Right forelimb (tissue), 1 donor: ENCODE measurements at places on chromosomes 1 and 21.
A peak's percentile ranks its signal among the peaks of the same experiment; 100 is the strongest.

GRCh38 chr1:100747771-100748170 is 28.2 kb downstream of the VCAM1 start:
- DNase-seq = no peak

GRCh38 chr1:104132382-104132973 is 382.8 kb downstream of the AMY1C start:
- DNase-seq = no peak

DNA sequence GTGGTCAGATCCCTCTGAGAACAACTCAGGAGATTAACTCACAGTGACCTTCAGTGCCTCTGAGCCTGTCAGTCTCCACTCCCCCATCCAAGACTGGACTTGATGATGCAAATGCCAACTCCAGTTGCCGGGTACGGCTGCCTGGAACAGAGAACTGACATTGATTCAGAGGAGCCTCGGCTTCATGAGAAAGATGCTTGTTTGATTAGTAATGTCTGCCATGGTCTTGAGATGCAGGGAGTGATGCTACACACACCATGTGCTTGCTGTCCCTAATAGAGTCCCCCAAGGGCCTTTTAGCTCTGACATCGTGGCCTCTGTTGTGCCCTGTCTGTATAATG is 51.8 kb upstream of the LRP8 start:
- DNase-seq = peak; percentile 23

GRCh38 chr21:22319435-22319834 is 1321.2 kb downstream of the NCAM2 start:
- DNase-seq = no peak

GRCh38 chr21:44774972-44775371 is 26.6 kb downstream of the UBE2G2 start:
- no peak for DNase-seq

- no peak for DNase-seq
Observed at GRCh38 chr1:234885601-234886000, 243.0 kb downstream of the TOMM20 start.

- no peak for DNase-seq
Observed at GRCh38 chr1:160542303-160542945, 19.4 kb upstream of the SLAMF6 start.

DNA sequence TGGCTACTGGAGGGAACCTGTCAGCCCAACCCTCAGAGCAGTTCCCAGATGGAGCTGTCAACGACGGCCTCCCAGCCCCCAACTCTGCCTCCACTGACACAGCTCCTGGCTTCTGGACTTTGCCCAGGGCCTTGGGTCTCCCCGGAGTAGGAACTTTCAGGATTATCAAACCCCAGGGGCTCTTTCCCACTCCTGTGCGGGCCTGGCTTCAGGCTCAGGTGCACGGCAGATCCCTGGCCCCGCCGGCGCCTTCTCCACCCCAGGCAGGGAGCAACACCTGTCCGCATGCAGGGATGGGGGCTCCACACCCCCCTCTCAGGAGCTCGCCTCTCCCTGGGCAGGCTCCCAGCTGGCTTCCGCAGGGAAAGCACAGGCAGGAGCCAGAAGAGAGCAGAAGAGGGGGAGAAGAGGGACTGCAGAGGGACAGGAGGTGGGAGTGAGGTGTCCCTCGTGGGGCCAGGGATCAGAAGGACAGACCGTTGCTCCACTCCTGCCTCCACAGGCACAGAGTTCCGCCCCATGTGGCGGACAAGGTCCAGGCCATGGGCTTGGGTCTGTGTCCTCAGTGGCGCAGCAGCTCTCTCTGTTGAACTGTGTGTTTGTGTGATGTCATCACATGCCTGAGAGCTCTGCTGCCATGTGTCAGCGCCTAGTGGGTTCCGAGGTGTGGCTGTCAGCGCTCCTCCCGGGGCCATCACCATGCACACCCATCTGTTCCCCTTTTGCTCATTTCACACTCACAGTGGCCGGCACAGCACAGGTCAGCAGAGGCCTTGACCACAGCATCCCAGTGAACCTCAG is 107.7 kb downstream of the PDE9A start:
- DNase-seq = no peak

DNA sequence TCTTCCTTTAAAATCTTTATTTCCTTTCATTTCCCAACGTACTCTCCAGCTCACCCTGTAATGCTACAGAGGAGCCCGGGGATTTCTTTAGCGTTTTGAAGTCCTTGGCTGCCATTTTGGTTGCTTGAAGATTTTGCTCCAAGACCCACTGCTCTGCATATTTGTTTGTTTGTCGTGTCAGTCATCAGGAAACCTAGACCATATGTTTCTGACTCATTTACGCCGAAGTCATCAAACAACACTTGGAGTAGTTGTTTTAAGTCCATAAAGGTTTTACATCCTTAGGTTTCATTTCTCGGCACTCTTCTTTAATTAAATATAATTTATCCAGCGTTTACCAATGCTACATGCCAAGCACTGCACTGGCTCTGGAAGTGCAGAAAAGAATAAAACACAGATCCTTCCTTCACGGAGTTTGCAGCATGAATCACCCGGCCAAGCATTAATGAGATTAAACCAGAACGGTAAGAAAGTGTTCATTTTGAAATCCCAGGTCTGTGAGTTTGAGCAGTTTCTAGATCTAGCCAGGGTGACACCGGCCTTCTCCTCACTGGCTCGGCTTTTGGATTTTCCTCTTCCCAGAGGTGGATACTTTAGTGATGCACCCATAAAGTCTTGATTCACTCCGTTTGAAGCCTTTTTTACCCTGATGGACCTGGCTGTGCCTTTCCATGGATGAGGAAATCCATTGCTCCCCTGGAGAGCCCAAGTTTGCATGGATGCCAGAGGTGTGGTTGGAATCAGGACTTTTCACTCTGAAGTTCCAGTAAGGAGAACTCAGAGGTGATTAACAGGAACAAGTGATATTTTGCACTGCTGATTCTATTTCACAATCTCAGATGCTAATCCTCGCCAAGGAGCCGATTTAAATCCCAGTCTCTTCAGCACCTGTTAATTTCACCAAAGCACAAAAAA is 109.3 kb downstream of the KAZN start:
- no peak for DNase-seq

- DNase-seq = no peak
Observed at GRCh38 chr1:40908350-40908749, 46.2 kb upstream of the CITED4 start.

DNA sequence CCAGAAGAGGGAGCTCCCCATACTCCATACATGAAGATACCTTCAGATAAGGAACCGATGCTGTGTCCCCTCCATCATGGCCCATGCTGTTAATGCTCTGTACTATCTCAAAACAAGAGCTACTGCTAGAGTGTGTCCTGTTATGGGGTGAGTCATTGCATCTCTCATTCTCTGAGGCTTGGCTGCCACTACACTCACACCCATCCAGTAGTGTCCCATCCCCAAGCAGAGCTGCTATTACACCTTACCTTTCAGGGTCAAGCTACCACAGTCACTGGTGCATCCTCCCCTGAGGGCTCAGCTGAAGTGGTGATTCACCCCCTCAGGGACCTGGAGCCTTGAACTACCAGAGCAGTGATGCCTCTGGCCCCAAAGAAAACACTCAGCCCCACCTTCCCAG is 198.5 kb downstream of the PLA2G4A start:
- DNase-seq = no peak

DNA sequence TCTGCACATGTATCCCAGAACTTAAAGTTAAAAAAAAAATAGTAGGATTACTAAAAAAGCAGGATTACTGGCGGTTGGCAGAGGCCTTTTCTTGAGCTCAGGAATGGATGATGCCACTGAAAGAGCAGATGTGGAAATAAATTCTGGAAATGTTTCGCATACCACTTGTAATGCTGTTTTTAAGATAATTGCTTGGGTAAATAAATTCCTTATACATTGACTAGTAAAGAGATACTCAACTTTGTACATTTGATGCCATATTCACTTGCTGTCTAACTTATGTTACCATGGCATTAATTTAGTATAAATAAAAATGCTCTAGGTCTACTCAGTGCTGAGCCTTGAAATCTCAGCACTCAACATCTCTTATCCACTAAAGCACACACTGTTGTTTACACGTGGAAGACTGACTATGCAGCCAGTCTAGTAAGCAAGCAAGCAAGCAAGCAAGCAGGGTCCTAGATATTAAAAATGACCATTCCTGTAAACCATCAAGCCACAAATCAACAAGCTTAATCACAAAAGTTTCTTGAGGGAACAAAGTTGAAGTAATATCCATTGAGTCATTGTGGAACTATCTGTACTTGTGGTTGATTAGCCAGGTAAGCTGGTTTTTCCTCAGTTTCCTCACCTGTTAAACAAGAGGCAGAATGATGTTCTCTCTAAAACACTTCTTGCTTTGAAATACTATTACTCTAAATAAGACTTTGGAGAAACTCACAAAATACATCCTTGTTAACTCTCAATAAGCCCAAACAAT is 1.7 kb upstream of the RASAL2 start:
- no peak for DNase-seq
